Activated T-helper 1 cell treated with Interleukin-2 at 50 U/mL for 16 hours (primary cell): ENCODE measurements at places on chromosomes 16 and 17.

DNA sequence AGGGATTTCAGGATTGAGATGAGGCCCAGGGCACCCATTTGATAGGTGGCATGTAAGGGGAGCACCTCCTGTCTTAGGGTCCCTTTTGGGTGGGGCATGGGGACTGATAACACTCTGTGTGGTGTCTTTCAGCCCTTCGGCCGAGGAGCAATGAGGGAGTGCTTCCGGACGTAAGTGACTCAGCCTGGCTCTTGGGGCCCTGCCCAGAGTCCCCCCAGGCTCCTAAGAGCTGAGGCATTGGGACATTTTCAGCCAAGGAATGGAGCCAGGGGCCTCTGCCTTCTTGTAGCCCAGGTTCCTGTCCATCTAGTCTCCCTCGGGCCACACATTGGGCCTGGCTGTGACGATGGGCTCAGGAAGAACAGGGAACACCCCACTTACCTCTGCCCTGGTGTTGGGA lies 44.4 kb downstream of the EEF2K start:
- no peak for DNase-seq

DNA sequence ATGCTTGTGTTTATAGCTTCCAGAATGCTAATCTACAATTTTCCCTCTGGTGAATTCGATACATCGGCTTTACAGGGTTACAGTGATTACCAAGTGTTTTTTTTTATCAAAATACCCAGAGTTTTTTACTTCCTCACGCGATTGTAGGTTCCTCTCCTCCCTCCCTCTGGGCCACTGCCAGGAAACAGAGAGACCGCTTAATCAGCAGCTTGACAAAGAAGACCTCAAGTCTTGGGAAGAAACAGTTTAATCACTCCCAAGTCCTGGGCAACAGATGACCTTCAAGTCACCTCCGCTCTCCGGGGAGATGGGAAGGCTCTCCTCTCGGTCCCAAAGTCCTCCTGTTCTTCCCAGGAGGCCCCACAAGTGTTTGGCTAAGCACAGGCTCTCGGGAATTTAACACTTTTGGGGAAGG lies 23.5 kb downstream of the SMTNL2 start:
- DNase-seq = no peak

GRCh38 chr16:75044800-75045361 lies 46.1 kb downstream of the ZNRF1 start:
- DNase-seq = no peak

DNA sequence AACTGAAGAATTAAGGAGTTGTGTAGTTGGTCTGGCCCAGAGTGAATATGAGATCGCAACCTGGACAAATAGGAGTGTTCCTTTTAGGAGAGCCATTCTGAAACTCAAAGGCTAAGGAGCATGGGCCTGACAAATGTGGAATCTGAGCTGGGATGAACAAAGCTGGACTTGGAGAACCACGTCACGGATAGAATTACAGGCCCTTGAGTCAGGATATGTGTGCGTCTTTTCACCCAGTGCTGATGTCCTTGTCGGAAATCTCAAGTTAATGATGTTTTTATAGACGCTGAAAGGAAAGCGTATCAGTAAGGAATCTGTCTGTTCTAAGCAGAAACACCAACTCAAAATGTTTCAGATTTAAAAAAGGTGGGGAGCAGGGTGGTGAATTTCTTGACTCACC lies 173.8 kb upstream of the ZKSCAN2 start:
- DNase-seq = no peak

- DNase-seq = no peak
Measured at GRCh38 chr17:18228176-18228682, 2.8 kb downstream of the LLGL1 start.
